ENCODE measurements at places on chromosomes 3 and 15.
A peak's percentile ranks its signal among the peaks of the same experiment; 100 is the strongest.

DNA sequence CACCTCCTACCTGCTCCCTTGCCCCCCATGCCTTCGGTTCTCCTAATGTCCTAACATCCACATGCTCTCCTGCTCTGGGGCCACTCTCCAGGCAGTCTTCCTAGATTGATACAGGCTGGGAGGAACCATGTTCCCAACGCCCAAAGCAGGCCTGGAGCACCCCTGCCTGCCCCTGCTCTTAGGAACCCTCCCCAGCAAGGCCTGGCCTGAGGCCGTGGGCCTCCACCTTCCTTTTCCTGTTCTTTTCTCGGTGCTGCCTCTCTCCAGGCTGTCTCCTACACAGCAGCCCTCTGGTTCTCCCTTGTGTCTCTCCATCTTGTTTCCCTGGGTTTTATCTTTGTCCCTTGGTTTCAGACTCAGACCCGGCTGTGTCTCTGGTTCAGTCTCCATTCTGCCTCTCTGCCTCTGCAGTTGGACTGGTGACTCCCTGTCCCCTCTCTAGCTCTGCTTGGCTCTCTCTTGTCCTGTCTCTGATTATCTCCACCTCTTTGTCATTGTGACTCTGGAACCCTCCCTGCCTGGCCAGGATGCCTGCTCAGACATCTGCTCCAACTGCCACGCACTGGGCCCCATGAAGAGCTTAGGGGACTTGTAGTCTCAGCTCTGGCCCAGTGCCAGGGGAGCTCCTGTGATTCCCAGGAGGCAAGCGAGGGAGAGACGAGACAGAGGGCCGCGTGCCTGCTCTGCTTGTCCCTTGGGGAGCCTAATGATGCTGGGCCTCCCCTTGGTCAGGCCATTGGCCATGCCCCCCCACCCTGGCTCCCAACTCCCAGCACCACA lies 26.0 kb upstream of the RPL29 start:
- no peaks in the 10 kb centered on the region for H3K27me3 ChIP-seq
- DNase-seq, result peak; percentile 40
- H3K4me3 ChIP-seq, result no peak overlapping the region
- H3K4me1 ChIP-seq, result peaks cover 17% of the 10 kb centered on the region

GRCh38 chr3:47890828-47891612 lies 88.1 kb downstream of the DHX30 start:
- H3K36me3 ChIP-seq, result no peaks in the 10 kb centered on the region
- H3K27ac ChIP-seq, result peak overlapping the region; percentile 71
- no peaks in the 10 kb centered on the region for H3K27me3 ChIP-seq
- peak; percentile 20 for DNase-seq
- no peaks in the 10 kb centered on the region for H3K4me1 ChIP-seq

DNA sequence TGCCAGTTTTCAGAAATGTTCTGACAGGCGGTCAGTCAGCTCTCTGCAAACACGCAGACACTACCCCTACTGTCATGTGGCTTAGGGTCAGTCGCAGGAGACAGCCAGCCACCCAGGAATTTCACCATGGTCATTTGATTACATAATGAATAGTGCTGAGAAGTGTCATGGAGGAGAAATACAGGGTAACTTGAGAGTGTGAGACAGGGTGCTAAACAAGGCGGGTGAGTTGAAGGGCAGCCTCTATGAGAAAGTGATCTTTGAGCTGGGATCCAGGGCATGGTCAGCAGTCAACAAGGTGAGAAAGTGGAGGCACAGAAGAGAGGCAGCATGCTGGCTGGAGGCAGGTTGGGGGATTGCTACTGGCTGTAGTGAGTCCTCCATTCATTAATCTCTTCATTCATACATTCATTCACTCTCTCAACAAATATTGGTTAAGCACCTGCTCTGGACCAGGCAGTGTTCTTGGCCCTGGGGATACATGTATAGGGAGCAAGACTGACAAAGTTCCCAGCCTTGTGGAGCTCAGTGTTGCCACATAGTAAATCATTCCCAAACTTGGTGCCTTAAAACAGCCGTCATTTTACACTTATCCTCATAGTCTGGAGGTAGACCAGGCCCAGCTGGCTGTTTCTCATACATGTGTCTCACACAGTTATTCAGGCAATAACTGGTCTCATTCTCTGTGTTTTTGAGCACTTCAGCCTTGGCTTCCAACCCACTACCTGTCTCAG lies 14.8 kb downstream of the PXYLP1 start:
- no peaks in the 10 kb centered on the region for H3K27me3 ChIP-seq
- H3K4me3 ChIP-seq, result no peak overlapping the region
- H3K36me3 ChIP-seq, result no peaks in the 10 kb centered on the region
- H3K4me1 ChIP-seq, result no peaks in the 10 kb centered on the region
- no peak for DNase-seq

DNA sequence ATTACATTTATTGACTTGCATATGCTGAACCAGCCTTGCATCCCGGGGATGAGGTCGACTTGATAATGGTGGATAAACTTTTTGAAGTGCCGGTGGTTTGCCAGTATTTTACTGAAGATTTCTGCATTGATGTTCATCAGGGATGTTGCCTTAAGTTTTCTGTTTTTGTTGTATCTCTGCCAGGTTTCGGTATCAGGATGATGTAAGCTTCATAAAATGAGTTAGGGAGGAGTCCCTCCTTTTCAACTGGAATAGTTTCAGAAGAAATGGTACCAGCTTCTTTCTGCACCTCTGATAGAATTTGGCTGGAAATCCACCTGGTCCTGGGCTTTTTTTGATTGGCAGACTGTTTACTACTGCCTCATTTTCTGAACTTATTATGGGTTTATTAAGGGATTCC lies 250.8 kb downstream of the TBC1D5 start:
- peaks cover 6% of the 10 kb centered on the region for H3K4me1 ChIP-seq
- no peaks in the 10 kb centered on the region for H3K27me3 ChIP-seq
- no peak overlapping the region for H3K27ac ChIP-seq
- DNase-seq, result no peak
- H3K4me3 ChIP-seq, result no peak overlapping the region

DNA sequence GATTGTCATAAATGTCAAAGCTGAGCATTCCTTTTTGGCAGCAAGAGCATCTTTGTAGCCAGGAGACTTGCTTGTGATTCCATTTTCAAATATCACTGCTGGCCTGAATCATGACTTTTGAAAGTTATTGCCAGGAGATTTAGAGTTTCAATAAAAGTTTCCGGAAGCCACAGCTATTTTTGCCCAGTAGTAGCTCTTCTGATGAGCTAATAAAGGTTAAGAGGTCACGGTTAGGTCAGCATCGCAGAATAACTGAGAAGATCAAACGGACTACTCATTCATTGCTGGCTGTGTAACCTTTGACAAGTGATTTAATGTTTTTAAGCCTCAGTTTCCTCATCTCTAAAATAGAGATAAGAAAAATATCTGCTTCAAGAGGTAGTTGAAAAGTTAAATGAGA lies 105.1 kb upstream of the ETV5 start:
- no peaks in the 10 kb centered on the region for H3K27me3 ChIP-seq
- H3K36me3 ChIP-seq, result no peaks in the 10 kb centered on the region
- peaks cover 58% of the 10 kb centered on the region for H3K4me1 ChIP-seq
- no peak for DNase-seq
- H3K4me3 ChIP-seq, result no peak overlapping the region
- H3K27ac ChIP-seq, result peak overlapping the region; percentile 39

All from adrenal gland (tissue), 19 donors.